ENCODE measurements at places on chromosomes 7 and 10.

- no peak for DNase-seq
These were observed 12.2 kb upstream of the PSAP start for GRCh38 chr10:71863203-71863602.

DNA sequence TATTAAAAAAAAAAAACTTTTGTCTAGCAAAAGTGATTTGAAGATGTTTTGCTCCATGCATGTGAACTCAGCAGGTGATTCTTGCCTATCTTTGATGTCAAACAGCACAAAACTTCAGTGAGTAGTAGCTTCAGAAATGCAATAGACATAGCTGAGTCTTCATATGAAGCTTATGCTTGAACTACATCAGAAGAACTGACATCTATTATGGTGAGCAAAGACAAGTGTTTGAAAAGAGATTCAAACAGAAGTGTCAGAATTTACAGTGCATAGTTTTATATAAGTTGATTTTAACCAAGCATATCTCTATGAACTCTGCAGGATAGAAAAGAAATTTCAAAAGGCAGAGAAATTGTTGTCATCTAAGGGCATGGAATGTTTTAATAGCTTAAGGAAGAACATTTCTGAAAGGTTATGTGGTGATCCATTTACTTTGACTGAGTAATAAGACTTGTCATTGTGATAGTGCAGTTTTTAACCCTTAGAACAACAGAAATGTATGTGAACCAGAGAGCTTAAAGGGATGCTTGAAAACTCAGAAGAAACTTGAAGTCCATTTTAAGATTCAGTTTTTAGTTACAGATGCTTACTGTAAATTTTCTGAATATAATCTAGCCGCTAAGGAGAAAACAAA lies 351.4 kb downstream of the MDFIC start:
- DNase-seq: no peak

- DNase-seq: no peak
These were observed 122.3 kb upstream of the ANKRD30A start for GRCh38 chr10:37003126-37003525.

GRCh38 chr7:29453021-29453420 lies 110.6 kb upstream of the PRR15 start:
- no peak for DNase-seq

DNA sequence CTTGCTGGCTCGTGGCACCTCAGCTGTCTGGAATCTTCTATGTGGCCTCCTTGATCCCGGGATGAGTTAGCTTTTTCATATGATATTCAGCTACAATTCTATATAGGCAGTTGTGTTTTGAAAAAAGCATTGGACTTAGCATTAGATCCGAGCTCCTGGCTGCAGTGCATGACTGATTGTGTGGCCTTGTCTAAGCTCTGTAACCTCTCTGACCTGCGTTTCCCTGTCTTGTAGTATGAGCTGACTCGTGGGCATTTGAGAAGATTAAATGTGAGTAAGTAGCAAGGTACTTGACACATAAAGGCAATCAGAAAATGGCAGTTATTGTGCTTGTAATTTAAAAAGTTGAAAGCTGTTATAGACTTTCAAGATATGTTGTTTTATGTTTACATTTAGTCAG lies 85.9 kb downstream of the CCNY start:
- no peak for DNase-seq

DNA sequence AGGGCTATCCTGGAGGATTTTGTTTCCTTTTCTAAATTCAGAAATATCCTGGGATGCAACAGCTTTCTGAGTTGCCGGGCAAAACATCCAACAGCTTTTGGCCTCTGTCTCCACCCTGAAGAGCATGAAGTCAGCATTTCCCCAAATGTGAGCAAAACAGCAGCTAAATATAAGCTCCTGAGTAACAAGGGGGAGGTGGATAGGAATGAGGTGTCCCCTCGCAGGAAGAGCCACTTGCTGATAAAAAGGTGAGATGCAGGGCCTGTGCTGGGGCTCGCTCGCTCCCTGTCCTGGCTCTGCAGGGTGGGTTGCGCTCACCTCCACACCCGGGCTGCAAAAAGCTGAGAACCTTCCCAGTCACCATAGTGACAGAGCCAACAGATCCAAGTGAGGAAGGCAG lies 264.3 kb downstream of the ZEB1 start:
- no peak for DNase-seq
